ENCODE measurements at places on chromosomes 1 and 21.

DNA sequence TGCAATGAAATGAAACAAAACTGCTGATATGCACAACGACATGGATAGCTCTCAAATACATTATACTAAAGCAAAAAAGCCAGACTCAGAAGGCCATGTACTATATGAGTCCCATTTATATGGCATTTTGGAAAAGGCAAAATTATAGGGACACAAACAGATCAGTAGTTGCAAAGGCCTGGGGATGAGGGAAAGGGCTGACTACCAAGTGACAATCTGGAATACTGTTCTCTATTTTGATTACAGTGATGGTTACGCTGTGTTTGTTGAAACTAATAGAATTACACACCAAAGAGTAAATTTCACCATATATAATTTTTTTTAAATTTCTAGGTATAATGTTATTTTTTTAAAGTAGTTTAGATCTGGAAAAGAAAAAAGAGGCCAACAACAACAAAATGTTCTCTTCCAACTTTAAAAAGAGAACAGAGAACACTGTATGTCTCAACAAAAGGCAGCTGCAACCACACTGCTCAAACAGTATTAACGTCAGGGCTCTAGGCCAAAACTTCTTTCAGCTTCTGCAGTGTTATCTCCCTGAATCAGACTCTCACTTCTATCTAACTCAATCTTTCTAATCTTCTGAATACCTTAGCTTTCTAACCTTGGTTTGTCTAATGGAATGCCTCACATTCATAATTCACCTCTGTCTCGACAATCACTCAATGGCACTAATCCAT is 75.8 kb downstream of the FOXJ3 start:
- no peak for DNase-seq

DNA sequence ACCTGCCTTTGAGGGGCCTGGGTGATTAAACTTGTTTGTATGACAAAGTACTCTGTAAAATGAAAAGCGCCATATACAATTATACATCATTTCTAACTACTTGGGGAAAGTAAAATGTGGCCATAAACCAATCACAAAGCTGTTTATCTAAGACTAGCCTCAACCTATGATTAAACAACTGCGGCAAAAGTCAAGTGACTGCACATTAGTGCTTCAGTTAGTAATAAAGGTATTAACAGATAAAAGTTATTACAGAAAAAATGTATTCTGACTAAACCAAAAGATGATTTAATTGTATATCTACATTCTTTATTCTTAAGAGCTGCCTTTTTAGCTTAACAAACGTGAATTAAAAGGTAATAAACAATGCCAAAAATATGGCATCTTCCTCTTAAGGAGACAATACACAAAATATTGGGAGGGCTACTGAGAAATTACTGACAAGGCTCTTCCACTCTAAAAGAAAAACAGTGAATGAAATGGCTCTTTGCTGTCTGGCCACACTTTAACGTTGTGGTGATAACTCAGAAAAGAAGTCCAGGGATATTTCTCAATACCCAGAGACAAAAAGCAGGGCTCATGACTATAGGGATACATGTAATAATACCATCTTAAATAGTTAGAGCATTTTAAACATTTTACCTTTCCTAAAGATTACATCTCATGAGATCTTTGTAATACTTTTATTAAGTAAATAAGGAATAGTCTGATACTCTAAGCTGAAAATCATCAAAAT is 8.6 kb downstream of the ARHGAP29 start:
- DNase-seq: no peak

DNA sequence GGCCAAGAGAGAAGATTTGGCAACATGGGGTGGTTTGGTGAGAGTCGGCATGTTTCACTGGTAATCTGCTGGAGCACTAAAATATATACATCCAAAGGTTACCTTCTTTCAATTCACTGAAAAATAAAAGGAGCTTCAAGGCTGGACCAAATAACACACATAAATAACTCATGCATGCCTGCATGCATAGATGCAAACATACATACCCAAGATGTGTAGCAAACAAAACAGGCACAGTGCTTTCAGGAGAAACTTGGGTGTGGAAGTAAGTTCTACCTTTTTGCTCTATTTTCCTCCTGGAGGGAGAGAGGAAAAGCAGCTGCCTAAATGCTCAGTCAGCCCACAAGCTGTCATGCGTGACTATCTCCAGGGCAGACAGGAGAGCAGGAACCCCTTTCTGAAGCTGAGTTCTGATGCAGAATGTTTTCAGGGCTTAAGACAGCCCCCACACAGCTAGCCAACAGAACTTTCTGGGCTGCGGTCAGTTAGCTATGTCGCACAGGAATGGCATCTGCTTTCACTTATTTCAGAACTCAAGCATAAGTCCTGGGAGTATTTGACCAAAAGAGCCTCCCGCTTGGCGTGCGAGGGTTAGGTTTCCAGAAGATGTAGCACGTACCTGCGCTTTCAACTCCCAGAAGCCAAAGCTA is 166.2 kb downstream of the TOMM20 start:
- no peak for DNase-seq

GRCh38 chr1:212520299-212520698 is 87.6 kb downstream of the NENF start:
- DNase-seq: no peak

- peak; percentile 90 for DNase-seq
These were observed 26.3 kb downstream of the ZBTB17 start for GRCh38 chr1:15949453-15950245.
